ENCODE measurements at places on chromosomes 2 and 18.

- no peak for DNase-seq
Measured at GRCh38 chr2:189818249-189819038, 34.2 kb downstream of the PMS1 start.

DNA sequence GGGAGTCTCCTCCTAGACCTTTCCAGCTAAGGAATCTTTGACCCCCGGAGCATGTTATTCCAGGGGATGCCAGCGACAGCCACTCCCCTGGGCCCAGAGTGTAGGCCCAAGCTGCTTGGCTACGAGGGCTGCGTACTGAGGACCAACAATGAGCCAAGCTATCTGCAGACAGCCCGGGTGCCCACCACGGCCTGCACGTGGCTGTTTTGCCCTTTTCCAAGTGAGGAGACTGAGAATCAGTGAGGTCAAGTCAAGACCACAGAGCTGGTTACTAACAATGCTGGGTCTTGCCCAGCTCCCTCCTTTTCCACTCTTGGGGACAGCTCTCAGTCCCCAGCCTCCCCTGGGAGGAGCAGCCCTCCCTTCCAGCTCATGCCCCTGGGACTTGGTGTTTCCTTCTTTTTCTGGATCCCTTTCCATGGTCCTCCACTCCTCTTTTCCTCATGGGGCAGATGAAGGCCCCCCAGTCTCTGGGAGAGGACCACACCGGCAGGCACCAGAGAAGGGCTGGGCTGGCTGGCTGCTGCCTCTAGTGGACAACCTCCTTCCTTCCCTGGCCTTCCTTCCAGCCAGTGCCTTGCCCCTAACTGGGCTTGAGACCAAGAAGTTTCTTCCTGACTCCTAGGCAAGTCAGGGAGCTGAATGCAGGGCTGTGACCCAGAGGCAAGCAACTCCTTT, 550 bp upstream of the MALL start:
- DNase-seq, result no peak

DNA sequence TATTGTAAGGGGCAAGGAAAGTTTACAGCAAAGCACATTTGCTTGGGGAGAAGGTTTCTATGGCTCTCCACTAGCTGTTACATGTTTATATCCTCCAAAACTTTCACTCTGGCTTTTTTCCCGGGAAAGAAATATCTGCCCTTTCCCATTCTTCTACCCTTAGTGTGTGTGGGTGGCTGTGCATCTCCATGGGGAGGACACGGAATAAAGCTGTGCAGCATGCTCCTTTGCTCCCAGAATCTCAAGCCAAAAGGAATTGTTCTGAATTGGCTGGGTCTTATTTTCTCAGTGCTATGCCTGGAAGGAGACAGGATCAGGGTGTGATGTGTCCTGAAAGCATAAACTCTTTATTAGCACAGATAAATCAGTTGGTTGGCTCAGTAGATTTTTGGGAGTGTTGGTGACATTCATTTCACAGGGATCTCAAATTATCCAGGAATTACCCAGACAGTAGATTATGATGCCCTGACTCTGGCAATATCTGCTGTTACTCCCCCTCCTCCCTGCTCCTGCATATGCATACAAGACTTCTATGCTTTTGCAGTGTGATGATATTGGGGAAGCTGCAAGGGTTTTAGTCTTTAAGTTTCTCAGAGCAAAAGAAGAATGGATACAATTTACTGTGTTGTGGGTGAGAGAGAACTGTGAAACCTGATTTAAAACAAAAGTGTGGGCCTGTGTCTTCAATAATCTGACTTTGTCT, 63.1 kb downstream of the PARD3B start:
- DNase-seq, result no peak

DNA sequence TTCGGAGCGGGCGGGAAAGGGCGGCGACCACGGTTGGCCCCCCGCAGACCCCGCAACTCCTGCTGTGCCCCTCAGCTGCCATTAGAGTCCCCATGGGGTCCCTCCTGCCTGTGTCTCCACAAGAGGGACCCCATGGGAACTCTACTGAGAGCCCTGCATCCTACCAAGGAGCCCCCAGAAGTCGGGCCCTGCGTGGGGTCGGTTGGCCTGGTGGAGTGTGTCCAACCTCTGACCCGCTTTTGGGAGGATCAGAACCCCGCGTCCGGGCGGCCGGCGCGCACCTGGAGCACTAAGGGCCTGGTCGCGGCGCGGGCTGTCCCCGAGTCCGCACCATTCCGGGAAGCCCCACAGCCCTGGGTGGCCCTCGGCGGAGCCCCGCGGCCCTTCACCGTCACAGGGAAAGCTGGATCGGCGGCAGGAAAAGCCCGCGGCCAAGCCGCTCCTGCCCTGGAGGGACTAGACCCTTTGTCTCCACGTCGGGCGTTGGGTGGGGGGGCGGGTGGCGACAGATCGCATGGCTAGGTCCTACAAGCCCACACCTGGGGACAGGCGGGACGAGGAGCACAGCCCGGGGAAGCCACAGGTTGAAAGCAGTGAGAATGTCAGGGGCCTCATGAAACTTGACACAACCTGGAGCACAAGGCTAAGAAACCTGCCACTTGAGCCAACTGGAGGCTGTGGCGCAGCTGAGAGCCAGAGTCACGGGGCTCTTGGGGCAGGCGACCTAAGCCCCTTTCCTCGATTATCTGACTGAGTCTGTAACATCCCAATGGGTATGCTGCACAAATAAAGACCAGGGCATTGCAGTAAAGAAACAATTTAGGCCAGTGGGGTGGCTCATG, 11.2 kb upstream of the CXXC1 start:
- no peak for DNase-seq

GRCh38 chr2:129934044-129934822, 45.2 kb upstream of the RAB6C start:
- DNase-seq, result no peak

DNA sequence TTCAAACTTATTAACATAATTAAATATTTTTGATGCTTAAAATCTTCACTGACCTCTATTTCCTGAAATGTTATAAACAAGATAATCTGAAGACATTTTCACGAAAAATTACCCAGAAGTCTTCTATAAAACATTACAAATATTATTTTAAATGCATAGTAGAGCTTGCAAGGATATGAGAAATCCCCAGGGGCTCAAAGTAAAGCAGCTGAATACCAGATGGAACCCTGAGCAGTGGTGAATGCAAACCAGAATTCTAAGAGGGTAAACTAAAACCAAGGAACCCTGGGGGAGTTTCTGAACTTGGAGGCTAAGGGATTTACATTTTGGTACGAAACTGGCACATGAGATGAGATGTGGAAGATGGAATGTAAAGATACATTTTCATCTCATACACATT, 83.6 kb downstream of the FSHR start:
- no peak for DNase-seq

GRCh38 chr18:59996370-59996966, 96.7 kb downstream of the PMAIP1 start:
- DNase-seq, result no peak

GRCh38 chr2:153557211-153557610, 78.6 kb upstream of the RPRM start:
- DNase-seq, result no peak

DNA sequence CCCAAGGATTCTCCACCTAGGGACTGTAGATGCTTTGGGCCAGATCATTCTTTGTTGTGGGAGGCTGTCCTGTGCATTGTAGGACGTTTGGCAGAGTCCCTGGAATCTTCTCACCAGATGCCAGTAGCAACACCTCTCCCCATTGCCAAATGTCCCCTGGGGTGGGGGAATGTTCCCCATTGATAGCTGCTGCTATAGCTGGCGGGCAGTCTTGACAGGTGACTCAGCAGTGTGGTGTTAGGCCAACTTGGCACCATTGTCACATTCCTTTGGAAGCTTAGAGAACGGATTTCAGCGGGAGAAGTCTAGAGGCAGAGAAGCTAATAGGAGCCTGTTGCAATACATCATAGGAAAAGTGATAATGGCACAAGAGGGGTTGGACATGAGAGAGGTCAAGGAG, 495.7 kb upstream of the SMIM21 start:
- DNase-seq, result no peak

DNA sequence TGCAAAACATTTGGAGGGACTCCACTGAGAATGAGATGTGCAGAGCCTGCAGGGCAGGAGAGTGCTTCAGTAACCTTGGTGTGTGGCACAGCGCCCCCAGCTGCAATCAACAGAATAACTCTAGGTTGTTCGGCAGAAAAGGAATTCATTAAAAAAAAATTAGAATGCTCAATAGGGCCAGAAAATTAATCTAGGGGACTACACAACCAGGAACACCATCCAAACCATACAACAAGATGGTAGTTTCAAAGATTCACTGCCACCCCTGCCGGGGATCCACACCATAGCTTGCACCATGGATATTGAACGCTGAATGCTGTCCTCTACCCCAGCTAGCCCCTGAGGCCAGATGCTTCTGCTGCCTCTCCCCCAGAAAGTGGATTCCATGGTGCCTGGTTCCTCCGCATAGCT, 50.1 kb downstream of the THUMPD2 start:
- no peak for DNase-seq

DNA sequence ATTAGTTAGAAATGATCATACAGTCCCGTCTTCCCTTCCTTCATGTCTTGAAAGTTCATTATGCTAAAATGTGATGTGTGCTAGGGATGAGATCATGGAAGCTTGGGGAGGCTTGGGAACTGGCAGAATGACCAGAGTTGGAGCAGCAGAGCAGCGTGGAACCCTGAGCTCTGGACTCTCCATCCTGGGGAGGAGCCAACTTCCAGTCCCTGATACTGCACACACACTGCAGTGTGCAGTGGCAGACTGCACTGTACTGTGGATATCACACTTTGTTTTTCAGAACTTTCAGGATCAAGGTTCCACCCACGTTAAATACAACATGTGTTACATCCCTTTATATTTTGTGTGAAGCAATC, 27.3 kb upstream of the GREB1 start:
- no peak for DNase-seq

DNA sequence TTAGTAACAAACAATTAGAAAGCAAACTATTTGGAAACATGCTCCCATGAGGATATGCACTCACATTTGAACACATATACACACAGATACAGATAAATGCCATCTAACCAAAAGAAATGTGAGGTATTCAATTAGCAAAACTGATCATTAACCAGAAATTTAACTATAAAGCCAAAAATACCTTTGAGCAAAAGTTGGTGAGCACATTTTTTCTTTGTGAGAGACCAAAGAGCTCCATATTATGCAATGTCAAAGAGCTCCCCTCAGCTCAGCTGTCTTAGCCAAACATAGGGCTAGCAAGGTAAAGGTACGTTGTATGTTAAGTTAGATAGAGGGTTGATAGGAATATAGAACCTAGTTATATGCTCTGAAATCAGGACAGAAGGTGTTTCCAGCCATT, 43.8 kb downstream of the CYBRD1 start:
- DNase-seq, result no peak

GRCh38 chr2:217650716-217651360, 352.0 kb downstream of the TNS1 start:
- DNase-seq, result no peak

DNA sequence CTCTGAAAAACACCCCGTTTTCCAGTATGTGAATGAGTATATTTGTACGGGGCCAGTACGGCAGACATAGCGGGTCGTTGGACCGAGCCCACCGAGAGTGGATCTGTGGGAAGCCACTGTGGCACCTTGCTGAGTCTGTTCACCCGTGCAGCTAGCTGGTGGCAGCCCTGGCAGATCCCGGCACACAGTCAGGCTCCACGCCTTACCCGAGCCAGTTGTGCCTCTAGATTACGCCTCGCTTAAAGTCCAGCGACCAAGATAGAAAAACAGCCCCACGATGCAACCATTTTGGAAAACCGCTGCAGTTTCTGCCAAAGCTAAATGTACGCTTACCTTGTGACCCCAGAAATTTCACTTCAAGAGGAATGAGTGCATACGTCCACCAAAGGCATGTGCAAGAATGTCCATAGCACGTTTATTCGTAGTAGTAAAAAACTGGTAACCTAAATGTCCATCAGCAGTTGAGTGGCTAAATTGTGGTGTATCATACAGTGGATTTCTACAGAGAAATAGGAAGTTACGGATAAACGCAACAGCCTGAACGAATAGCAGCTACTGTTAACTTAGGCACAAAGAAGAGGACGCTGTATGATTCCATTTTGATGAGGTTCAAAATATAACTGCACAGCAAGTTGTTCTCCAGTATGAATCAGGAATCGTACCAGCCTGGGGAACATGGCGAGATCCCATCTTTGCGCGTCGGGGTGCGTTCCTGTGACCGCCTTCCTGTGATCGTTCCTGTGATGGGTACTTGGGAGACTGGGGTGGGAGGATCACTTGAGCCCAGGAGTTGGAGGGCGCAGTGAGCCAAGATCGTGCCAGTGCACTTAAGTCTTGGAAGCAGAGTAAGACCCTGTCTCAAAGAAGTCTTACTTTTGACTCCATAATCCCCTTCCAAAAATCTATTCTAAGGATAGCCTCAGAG, 688 bp upstream of the WDR33 start:
- no peak for DNase-seq

DNA sequence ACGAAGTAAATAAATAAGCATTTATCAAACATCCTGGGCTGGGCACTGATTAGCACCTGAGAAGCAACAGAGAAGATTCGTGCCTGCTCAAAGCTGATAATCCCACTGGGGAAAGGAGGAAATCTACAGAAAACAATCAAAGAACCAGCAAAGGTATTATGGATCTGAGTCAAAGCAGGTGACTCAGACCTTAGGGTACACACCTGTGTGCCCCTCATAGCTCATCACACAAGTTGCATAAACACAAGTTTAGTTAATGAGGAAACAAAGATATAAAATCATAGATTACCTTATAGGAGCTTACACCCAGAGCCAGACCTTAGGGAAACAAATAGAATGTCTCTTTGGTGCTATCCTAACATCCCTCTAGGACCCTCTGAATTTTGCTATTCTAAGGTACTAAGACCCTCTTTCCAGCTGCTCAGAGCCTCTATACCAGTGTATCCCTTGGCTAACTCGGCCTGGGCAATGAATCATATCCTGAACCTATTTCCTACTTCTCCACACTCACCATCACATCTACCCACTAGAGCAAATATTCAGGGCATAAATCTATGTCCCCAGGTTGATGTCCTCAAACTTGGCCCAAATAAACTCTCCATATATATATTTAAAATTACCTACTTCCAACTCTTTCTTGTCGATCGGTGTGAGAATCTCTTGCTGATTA, 19.3 kb upstream of the CTIF start:
- no peak for DNase-seq

- DNase-seq, result no peak
Measured at GRCh38 chr2:224432003-224432579, 30.2 kb upstream of the FAM124B start.

DNA sequence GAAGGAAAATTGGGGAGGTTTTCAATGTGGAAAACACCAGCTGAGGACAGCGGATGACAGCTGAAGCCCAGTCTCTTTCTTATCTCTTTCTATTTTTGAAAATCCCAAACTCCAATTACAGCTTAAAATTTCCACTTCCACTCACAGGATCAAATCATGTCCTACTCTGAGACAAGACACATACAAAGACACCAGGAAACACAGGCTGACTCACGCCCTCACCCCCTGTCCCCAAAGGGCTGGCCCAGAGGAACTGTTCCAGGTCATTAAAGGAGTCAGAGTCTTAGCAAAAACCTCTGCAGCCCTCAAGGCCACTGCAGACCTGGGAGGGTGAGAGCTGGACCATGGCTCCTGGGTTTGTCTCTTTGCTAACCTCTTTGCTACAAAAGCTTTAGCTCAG, 143.1 kb upstream of the CAPN13 start:
- no peak for DNase-seq

- DNase-seq, result no peak
Measured at GRCh38 chr2:144650907-144651306, 131.0 kb upstream of the ZEB2 start.

All from stimulated activated CD4-positive, alpha-beta T cell treated with anti-CD3 and anti-CD28 coated beads, Interleukin-1b, Interleukin-23, amount 100 ng/mL, for 1 hour (primary cell).